ENCODE measurements at places on chromosomes 5 and 9.

DNA sequence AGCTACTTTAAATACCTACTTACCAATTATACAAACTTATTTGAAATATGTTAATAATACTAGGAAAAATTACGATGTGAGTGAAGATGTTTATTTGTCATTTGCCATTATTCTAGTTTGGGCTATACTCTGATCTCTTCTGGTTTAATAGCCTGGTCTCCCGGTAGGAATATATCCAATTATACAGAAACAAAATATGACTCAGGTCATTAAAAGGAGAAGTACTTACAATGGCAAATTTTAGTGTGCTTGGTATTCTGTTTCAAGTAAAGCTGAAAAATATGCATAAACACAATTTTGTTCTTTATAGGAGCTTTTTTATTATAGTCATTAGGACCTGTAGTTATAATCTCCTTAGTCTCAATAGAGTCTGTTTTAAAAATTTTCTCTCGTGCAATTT is 176.8 kb downstream of the SLCO4C1 start:
- no peak for DNase-seq

DNA sequence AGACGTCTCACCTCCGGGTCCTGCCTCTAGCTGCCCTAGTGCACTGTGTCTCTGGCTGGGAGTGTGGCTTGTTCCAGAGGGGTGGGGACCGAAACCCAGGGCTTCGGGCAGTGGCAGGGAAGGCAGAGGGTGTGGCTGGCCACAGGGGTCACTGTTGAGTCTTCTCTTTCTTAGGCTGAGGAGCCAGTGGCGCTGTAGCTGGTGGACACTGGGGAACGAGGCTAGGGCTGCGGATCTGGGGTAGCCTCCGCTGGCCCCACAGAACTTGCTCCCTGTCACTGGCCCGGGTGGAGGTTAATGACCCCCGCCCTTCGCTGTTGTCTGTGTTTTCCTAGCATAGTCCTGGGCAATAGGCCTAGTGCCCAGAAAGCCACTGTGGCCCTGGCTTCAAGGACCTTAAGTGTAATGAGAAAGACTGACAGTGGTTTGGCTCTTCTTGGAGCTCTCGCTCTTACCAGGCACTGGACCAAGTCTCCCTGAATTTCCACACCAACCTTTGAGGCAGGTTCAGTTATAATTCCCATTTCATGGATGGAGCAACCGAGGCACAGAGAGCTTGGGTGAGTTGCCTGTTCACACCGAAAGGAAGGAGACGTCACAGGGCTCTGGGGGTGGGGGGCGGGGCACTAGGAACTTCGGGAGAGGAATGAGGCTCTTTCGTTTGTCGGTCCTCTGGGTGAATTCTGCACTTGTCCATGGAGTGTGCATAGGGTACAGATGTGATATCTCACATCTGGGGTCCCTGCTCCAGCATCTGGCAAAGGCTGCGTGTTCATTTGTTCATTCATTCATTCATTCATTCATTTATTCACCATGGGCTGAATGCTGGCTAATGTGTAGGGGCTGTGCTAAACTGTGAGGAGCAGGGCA is 4.8 kb upstream of the IER5L start:
- DNase-seq: no peak

DNA sequence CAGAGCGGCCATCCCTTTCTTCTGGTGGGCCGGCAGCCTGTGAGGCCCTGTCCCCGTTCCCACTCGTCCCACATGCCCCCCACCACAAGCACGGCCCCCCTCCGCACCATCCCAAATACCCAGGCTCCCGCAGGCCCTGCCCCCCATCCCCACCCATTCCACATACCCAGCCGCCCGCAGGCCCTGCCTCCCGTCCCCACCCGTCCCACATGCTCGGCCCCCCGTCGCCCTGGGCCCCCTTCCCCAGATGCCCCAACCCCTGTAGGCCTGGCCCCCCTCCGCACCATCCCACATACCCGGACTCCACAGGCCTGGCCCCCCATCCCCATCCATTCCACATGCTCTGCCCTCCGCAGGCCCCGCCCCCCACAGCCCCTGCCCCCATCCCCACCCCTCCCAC is 11.5 kb downstream of the SLC6A19 start:
- no peak for DNase-seq

DNA sequence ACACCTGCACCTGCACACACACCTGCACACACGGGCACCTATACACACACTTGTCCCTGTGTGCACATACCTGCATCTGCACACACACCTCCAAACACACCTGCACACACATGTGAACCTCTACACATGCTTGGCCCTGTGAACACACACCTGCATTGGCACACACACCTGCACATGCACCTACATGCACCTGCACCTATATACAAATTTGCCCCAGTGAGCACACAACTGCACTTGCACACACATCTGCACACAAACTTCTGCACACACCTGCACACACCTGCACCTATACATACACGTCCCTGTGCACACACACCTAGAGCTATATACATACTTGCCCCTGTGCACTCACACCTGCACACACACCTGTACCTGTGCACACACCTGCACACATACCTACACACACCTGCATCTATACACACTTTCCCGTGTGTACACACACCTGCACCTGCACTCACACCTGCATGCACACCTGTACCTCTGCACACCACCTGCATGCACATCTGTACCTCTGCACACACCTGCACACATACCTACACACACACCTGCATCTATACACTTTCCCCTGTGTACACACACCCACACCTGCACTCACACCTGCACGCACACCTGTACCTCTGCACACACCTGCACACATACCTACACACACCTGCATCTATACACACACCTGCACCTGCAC is 21.5 kb upstream of the LPCAT1 start:
- DNase-seq: no peak

GRCh38 chr9:8660383-8660782 is 860.8 kb upstream of the DMAC1 start:
- peak; percentile 66 for DNase-seq
